ENCODE measurements at places on chromosomes 13 and 19.

- no peak for DNase-seq
Observed at GRCh38 chr19:7450243-7451223, 38.3 kb downstream of the PEX11G start.

DNA sequence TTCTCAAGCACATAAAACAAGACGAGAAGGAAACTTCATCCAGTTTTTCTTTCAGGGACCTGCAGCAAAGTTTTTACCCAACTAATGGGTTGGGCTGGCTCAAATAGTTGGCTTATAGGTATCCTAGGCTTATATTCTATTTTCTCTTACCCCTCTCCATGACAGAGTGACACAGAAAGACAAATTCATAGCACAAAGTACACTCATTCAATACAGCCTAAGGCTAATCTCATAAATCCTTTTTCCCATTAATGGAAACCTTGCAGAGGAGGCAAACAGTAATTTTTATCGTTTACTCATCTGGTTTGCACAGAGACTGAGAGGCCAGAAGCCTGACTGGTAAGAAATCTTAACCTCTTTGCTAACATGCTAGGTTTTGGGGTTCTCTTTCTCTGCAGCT, 1589.9 kb downstream of the SLITRK1 start:
- no peak for DNase-seq

DNA sequence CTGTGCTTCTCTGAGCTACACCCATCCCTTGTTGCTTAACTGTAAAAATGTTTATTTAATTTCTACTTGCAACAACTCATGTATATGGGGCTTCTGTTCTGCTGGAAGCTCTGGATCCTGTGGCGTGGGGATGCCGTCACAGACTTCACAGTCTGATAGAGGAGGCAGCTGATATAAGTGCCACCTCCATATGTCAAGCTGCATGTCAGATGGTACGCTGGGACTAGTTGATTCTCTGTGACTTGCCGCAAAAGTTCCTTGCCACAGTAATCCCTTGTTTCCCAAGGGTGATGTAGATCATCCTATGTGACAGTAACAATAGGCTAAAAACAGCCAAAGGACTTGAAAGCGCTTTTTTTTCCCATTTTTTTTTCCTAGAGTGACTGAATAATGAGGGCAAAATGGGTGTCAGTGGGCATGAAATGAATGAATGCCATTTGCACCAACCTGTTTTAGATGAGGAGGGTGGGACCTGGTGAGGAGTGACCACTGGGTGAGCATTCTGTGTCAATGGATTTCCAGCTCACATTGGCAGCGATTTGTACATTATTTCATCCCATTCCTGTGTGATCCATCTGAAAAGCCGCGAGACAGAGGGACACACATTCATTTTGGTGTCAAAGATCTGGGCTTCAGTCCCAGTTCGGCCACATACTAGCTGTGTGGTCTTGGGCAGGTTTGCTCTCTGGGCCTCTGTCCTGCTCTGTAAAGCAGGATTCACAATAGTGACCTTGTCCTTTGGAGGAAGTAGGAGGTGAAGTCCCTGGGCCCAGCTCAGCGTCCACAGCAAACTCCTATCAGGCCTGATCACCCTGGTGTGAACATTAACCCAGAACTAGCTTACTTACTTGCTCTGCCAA, 88.9 kb upstream of the RNF113B start:
- no peak for DNase-seq

- no peak for DNase-seq
Observed at GRCh38 chr19:55487924-55488687, at the start of gene SSC5D. SSC5D (plus strand) TSS chr19:55488436; CDS start chr19:55488590, 154 bp downstream.

DNA sequence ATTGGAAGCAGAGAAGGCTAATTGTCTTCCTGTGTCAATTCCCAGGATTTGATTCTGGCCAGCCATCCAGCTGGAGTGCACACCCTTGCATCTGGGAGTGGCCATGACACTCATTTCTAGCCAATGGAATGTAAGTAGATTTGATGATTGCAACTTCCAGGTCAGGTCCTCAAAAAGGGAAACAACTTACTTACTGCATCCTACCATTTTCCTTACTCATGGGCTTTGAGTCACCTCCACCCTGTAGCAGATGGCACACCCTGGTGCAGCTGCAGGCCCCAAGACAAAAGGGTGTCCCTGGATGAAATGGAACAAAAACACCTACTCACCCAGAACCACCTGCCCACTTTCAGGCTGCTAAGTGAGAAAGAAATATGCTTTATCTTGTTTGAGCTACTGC, 27.3 kb upstream of the MPHOSPH8 start:
- no peak for DNase-seq

DNA sequence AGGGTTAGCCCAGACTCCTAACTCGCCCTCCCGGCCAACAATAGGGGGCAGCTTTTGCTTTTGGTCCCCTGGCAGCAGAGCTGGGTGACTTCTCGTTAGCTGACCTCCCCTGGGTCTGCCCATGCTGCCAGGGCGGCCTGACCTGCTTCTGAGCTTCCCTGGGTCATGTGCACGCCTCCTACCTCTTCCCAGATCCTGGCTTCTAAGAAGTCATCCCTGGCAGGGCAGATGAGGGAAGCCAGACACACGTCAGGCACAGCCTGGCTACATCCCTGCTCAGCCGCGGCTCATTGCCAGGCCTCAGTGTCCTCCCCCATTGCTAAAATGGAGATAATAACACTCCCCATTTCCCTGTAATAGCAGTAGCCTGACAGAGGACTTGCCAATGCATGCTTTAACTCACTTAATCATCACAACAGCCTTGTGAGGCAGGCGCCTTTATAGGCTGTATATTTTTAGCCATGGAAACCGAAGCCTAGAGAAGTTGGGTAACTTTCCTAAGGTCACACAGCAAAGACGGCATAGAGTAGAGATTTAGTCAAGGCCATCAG, 2.1 kb downstream of the KCNK6 start:
- DNase-seq = no peak

DNA sequence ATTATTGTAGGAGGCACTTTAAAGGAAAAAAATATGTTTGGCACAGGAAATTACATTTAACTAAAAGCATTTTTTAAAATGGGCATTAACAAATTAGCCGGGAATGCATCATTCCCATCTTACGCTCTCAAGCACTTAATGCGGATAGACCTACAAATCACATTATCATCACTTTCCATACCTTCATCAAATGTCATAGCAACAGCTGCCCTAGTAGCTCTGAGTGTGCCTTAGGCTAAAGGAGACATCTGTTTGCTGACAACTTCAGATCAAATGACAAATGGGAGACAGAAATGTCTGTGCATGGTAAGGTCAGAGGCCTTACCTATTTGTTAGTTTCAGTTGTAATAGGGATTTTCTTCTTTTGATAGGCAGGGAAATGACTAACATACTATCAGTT, 773.2 kb upstream of the SLC10A2 start:
- DNase-seq = no peak

DNA sequence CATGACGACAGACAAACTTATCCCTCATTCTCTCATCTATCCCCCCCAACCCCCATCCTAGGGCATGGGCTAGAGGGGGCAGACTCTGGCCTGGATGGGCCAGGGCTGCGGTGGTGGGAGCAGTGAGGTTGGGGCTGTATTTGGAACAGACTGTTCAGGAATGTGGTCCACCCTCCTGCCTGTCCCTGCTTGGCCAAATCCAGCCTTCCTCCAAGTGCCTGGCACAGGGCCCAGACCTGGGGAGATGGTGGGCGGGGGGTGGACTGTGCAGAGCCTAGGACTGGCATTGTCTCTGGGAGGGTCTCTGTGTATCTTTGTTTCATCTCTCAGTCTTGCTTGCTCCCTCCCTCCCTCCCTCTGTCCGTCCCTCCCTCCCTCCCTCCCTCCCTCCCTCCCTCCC, 14.2 kb downstream of the EGLN2 start:
- DNase-seq = no peak

GRCh38 chr13:44389876-44390275, 16.3 kb downstream of the SERP2 start:
- no peak for DNase-seq
